ENCODE measurements at places on chromosomes 3 and 15.

- DNase-seq, result no peak
Measured at GRCh38 chr3:134432236-134432635, 53.5 kb downstream of the ANAPC13 start.

GRCh38 chr3:130779486-130779885 lies 32.9 kb upstream of the PIK3R4 start:
- DNase-seq, result no peak

DNA sequence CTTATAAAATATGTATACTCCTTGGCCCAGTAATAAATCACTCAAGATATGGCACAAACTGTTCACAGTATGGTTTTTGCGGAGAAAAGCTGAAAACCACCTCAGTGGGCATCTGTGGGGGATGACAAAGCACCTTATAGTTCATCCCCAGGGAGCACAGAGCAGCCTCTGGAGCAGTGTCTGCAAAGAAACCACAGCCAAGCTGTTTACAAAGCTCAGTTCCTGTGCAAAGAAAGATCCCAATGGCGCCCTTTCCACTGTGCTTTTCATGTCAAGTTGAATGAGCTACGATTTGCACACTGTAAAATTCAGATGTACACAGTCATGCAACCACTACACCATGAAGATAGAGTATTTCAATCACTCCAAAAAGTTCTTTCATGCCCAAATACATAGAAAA lies 2.5 kb upstream of the EFCC1 start:
- DNase-seq, result no peak

GRCh38 chr15:62649793-62650420 lies 392.6 kb upstream of the TPM1 start:
- no peak for DNase-seq

DNA sequence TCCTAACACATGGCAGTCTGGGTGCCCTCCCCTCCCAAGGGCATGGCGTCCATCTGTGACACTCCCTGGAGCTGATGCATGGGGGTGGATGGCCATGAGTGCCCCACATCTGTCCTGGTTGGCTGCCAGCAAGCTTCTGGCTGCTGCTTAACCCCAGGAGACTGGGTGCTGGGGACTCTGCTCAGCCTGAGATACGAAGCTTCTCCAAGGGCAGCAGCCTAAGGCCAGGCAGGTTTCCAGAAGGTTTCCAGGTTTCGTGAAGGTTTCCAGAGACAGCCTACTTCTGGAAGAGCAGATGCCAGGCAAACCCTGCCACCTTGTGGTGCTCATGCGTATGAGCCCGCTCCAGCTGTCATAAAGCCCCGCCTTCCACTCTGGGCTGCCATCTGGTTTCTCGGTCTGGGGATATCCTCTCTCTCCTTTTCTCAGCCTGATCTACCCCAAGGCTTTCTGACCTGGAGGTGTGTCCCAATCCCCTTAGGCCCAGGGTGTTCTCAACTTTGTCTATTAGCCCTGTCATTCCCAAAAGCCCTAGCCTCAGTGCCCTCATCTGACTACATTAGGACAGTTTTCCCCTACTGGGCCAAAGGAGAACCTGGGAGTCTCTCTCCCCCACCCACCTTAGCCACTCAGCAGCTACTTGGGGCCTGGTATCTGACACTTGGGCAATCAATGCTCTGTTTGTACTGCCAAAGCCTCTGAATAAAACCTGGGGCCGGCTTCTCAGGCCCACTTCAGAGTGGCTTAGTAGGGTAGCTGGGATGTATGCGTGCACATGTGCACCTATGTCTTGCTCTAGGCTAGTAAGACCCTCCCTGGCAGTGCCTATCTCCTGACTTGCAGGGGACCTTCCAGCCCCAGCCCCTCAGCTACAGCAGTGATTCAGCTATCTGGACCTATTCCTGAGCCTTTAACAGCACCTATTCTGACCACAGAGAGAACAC lies 12.0 kb downstream of the MRPL46 start:
- peak; percentile 28 for DNase-seq

Measured in activated naive CD4-positive, alpha-beta T cell treated with Interleukin-2 at 50 U/mL for 16 hours (primary cell).